Progenitor cell of endocrine pancreas (in vitro differentiated cells): ENCODE measurements at places on chromosomes 13 and 19. TPM values are rescaled to one million over a fixed set of nuclear protein-coding genes. Genes with fewer than 3 reads are reported as not detected.

- no peak for DNase-seq
Observed at GRCh38 chr19:22882797-22883196, 50.7 kb downstream of the ZNF723 start.

The CEACAM1 gene
- total RNA-seq: 0.69 and 1.9 TPM in 2 replicates

DNA sequence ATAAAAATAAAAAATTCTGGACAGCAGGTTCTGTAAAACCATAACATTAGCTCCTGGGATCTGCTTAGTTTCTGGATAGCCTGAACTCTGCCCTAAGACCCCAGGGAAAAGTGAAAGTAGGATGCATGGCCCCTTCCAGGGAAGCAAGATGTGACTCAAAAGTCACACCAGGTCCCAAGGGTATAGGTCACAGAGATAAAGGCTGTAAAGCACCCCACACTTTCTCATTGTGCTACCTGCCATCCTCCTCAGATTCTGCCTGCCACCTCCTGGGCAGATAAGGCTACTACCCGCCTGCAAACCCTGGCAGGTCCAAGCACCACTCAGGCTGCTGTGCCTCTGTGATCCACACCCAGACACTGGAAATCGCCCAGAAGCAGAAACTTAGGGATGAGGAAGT is 20.6 kb downstream of the FFAR2 start:
- DNase-seq: no peak

The NDUFA11 gene
- total RNA-seq: 210 and 217 TPM in 2 replicates

The STARD13 gene
- 11.6 and 11.7 TPM in 2 replicates for total RNA-seq
